ENCODE measurements at places on chromosomes 12 and 14. TPM values are rescaled to one million over a fixed set of nuclear protein-coding genes. Genes with fewer than 3 reads are reported as not detected.

ADSS1 gene
- total RNA-seq = 1.8 TPM

LMNTD1 gene
- not detected for total RNA-seq

OTOGL gene
- not detected for total RNA-seq

KRT82 gene
- total RNA-seq = not detected

P2RX2 gene
- not detected for total RNA-seq

NPFF gene
- total RNA-seq = not detected

PPTC7 gene
- 49.8 TPM for total RNA-seq

ADGRD1 gene
- 0.57 TPM for total RNA-seq

CD69 gene
- total RNA-seq = 83.5 TPM
